ENCODE measurements at places on chromosomes 4 and X. TPM values are rescaled to one million over a fixed set of nuclear protein-coding genes. Genes with fewer than 3 reads are reported as not detected.

Gene FAM53A
- 0.77 TPM for total RNA-seq

Gene SMIM10L2A
- 0.66 TPM for total RNA-seq

Gene ZNF630
- 2.1 TPM for total RNA-seq

- peak; percentile 54 for DNase-seq
Measured at GRCh38 chrX:133448512-133449076, 33.3 kb upstream of the GPC4 start.

DNA sequence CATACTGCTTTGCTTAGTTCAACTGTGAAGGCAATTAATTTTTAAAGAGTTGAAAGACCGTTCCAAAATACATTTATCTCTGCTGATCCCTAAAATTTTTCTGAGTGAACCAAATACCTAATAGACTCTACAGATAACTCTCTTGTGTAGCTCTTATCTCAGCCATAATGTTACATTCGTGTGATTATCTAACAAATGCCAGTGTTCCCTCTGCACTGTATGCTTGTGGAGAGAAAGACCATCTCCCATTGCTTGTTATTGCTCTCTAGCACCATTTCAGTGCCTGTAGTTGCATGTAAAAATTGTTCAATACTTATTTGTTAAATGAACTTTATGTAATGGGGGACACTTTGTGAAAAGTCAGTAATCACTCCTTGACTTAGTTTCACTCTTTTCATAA lies 81.3 kb upstream of the ATOH1 start:
- DNase-seq: no peak

DNA sequence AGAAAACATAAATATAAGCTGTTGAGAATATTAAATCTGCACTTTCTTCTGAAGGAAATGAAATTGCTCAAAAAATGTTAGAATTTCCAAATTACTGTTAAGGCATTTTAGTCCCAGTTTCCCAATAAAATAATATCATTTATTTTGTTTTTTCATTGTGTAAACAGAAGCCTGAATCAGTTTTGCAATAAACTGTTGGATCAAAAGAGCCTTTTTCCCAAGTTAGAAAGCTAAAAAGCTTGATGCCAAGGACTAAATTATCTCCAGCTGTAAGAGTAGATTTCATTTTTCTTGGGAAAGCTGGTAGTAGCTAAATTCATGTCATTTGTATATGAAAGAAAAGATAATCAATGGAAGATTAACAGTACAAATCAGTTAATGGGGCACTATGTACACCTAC lies 95.8 kb downstream of the RNF150 start:
- DNase-seq: peak; percentile 48

GRCh38 chrX:13008189-13008533 lies 33.3 kb downstream of the TMSB4X start:
- no peak for DNase-seq

DNA sequence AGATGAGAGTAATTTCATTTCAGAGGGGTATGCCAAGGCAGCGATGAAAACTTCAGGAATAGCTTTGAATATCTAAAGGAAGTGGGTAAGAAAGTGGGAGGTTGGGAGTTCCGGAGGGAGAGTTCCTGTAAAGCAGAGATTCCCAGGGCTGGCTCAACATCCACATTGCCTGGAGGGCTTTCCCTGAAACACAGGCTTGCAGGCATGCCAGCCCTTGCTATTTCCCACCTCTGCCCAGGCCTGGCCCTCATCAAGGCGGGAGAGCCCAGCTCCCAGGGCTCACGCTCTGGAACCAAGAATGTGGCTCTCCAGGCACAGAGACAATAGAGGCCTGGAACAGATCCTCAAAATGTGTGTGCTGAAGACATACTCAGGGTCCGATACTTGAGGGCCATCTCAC lies 43.8 kb upstream of the CLDN34 start:
- DNase-seq: no peak

DNA sequence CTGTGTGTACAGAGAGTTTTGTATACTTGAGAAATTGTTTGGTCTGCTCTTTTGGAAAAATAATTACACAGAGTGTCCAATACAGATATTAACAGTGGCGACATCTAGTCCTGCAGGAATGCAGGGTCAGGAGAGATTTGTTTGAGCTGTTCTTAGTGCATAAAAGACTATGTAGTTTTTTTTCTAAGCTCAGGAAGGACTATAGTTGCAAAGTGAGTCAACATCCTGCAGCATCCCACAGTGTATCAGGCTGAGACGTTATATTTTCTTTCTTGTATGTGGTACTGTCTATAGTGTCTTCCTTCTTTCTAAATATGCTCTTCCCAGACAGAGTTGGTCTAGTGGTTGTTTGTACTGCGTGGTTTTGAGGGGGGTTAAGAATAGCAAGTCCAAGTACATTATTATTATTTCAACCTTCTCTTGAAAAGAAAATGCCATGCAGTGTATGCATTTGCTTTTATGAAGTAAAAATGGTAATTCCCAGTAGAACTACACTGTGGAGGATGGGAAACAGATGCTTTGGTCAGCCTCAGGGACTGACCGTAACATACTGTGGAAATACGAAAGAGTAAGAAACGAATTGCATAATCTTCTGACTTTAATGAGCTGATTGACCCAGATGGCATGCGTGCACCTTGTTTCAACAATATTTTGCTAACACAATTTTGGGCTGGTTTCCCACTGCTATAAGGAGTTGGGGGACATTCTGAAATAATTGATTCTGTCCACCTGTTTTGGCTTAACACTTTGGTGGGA lies 67.4 kb downstream of the DMP1 start:
- DNase-seq: peak; percentile 3

All from fibroblast of lung (primary cell).